ENCODE measurements at places on chromosomes 12 and 14.

DNA sequence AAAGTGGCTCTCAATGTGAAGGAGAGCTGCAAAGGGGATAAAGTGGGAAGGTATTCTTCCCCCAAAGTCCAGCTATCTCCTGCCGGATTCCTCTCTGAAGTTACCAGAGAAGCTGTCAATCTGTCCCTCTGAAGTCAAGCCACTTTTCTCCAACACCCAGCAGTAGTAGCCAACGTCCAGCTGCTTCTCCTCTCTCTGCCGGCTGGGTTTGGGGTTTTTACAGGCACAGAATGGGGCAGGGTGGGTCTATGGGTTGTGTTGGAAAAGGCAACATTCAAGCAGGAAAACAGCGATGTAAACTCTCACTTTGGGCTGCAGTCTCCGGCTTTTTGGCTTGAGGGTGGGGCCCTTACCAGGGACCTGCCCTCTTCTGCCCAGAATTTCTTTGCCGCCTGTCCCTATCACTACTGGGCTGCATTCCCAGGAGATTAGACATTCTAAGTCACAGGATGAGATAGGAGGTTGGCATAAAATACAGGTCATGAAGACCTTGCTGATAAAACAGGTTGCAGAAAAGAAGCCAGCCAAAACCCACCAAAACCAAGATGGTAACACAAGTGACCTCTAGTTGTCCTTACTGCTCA, 16.3 kb downstream of the CAPZA3 start:
- DNase-seq: no peak

DNA sequence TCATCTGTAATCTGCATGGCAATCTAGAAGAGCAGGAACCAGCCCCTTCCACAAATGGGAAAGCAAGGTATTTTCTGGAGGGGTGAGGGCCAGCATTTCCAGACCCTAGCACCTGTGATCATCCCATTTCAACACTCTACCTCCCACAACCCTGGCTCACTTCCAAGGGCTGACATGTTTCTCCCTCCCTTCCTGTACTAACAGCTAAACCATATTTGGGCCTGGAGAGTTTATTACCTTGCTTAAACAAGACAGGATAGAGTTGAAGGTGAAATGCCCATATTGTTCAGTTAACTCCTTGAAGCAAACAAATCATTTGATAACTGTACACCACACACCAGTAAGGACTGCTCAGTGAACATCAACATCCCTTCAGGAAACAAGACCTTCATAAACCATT, 158.4 kb downstream of the PPM1H start:
- DNase-seq: no peak

- no peak for DNase-seq
Observed at GRCh38 chr12:108580531-108580930, 17.4 kb downstream of the TMEM119 start.

- DNase-seq: no peak
Observed at GRCh38 chr12:11769723-11770514, 120.4 kb downstream of the ETV6 start.

GRCh38 chr12:67042697-67043131, 226.4 kb upstream of the CAND1 start:
- no peak for DNase-seq

- no peak for DNase-seq
Observed at GRCh38 chr12:103494734-103495468, 867 bp downstream of the C12orf42 start.

DNA sequence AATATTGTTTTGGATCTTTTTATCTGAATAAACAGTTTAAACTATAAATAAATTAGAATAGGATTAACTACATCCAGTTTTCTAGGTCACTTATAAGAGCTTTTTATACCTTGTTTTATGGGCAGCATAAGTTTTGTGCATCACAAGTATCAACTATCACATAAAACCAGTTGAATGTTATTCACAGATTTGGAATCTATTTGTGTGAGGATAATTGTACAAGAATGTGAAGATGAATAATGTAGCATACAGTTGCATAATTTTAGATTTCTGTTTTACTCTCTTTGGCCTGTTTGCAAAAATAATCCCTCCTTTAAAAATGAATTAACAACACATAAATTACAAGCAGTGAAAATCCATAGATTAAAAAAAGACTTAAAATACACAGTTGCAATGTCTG, 88.8 kb downstream of the SCFD1 start:
- DNase-seq: no peak

- DNase-seq: no peak
Observed at GRCh38 chr12:127300753-127301152, 966.2 kb upstream of the TMEM132C start.

GRCh38 chr14:105182296-105183020, 1.3 kb upstream of the NUDT14 start:
- DNase-seq: no peak

- DNase-seq: no peak
Observed at GRCh38 chr12:11795192-11795912, 145.9 kb downstream of the ETV6 start.

DNA sequence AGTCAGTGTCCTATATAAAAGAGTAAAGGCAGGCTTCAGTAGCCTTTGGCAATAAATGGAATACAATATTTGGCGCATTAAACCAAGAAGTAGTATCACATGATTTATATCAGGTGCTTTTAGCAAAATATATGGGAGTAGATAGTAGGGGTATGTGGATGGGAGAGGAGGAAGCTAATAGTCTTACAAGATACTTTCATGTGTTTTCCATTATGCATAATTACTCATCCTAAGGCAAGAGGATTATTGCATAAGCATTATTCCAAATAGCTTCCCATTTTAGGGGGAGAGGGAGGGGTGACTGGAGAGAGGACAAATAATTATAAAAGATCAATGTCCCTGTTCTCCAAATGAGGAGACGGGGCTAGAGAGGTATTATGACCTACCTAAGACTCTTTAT, 104.3 kb downstream of the DUSP6 start:
- no peak for DNase-seq

GRCh38 chr12:15770021-15770420, 19.2 kb downstream of the EPS8 start:
- DNase-seq: no peak

DNA sequence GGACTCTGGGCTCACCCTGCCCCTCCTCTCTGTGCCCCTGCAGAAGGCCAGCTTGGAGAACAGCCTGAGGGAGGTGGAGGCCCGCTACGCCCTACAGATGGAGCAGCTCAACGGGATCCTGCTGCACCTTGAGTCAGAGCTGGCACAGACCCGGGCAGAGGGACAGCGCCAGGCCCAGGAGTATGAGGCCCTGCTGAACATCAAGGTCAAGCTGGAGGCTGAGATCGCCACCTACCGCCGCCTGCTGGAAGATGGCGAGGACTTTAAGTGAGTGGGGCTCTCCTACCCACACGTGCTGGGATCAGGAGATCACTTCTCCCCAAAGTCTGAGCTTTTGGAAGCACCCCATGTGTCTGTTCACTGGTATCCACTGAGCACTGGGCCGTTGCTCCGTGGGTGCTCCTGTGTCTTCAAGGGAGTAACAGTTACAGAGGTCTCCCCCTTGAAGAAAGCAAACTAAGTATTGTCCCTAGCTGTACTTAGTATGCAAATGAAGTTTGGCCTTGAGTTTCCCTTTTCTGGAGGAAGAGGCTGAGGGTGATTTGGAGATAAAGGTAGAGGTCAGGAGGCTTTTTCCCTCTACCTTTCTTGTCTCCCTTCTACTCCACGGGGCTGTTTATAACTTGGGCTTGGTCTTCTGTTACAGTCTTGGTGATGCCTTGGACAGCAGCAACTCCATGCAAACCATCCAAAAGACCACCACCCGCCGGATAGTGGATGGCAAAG, 3.3 kb downstream of the KRT18 start:
- no peak for DNase-seq

DNA sequence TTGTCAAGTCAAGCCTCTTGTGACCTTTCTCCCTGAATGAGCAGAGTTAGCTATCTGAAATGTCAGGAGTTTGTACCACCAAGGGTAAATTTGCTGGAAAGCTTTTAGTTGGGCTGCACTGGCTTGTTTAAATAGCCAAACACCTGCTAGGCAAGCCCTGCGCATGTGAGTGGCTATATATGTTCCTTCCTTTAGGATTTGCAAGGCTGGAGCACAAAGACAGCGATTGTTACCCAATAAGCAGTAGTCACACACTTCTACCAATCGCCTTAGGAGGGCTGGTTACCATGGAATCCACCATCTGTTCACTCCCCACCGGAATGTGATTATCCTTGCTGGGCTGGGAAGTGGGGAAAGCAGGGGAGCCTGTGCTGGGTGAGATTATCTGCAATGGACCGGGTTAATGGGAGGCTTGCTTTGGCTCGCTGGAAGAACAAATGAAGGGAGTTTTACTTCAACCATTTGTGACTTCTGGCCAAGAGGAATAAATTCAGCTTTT, 102.5 kb downstream of the FGD4 start:
- DNase-seq: no peak

GRCh38 chr12:32400114-32400672, 835 bp downstream of the FGD4 start:
- DNase-seq: no peak

DNA sequence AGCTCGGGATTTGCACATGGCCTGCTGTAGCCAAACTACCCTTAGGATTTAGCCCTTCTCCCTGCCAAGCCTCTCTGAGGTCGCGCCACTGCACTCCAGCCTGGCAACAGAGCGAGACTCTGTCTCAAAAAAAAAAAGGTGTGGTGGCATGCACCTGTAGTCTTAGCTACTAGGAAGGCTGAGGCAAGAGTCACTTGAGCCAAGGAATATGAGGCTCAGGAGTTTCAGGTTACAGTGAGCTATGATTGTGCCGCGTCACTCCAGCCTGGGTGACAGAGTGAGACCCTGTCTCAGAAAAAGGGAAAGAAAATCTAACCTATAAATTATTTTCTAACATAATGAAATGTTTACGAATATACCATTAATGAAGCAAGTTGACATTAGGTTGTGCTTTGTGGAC, 29.7 kb downstream of the ESRRB start:
- no peak for DNase-seq

DNA sequence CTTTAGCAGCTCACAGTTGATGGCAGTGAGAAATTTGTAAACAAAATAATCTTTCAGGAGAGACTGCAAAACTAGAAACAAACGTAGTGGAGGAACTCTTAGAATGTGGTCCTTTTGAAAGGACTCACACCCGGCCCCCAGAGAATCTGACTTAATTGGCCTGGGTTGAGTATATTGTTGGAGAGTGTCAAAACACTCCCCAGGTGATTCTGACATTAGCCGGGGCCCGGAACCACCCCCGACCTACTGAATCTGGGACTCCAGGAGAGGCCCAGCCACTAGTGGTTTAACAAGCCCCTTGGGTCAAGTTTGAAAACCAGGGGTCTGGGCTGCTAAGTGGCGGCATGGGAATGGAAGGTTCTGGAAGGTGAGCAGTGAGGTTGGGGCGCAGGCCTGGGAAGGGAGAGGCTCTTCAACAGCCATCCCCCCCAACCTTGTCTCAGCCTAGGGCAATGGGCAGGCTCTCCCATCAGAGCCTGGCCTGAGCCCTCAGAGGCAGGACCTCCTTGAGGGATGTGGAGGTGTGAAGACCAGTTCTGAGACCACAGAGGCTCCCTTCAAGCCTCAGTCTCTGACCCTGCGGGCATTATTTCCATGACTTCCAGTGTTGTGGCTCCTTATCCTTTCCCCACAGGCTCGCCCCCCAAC, 1.1 kb upstream of the ELK3 start:
- no peak for DNase-seq

DNA sequence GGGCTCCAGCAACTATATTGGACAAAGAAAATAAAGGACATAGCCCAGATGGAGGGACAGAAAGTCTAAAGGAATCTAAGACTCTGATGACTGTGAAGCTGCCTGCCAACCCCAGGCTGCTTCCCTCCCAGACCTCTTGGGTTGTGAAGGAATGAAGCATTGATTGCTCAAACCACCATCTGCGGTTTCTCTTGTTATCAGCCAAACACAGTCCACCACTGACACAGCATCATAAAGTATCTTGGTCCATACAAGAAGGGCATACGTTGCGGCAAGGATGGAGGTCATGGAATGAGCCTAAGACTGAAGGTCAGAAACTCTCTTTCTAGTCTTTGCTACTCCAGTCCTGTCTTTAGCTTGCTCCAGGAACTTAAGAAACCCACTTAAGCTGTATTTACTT, 58.5 kb upstream of the PLXNC1 start:
- DNase-seq: no peak

- peak; percentile 88 for DNase-seq
Observed at GRCh38 chr12:112418608-112419296, at the start of gene PTPN11. Gene PTPN11, plus strand, starts transcription at chr12:112418947. Its CDS starts 165 bp downstream, at chr12:112419112.

GRCh38 chr12:9940375-9940774, 8.2 kb upstream of the CLEC2A start:
- DNase-seq: no peak

- no peak for DNase-seq
Observed at GRCh38 chr12:128069359-128069997, 197.5 kb upstream of the TMEM132C start.

GRCh38 chr12:126055521-126055920, 990.3 kb downstream of the AACS start:
- DNase-seq: no peak

DNA sequence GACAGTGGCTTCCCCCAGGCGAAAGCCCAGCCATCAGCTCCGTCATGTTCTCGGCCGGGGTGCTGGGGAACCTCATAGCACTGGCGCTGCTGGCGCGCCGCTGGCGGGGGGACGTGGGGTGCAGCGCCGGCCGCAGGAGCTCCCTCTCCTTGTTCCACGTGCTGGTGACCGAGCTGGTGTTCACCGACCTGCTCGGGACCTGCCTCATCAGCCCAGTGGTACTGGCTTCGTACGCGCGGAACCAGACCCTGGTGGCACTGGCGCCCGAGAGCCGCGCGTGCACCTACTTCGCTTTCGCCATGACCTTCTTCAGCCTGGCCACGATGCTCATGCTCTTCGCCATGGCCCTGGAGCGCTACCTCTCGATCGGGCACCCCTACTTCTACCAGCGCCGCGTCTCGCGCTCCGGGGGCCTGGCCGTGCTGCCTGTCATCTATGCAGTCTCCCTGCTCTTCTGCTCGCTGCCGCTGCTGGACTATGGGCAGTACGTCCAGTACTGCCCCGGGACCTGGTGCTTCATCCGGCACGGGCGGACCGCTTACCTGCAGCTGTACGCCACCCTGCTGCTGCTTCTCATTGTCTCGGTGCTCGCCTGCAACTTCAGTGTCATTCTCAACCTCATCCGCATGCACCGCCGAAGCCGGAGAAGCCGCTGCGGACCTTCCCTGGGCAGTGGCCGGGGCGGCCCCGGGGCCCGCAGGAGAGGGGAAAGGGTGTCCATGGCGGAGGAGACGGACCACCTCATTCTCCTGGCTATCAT, 663 bp downstream of the PTGER2 start:
- peak; percentile 20 for DNase-seq

DNA sequence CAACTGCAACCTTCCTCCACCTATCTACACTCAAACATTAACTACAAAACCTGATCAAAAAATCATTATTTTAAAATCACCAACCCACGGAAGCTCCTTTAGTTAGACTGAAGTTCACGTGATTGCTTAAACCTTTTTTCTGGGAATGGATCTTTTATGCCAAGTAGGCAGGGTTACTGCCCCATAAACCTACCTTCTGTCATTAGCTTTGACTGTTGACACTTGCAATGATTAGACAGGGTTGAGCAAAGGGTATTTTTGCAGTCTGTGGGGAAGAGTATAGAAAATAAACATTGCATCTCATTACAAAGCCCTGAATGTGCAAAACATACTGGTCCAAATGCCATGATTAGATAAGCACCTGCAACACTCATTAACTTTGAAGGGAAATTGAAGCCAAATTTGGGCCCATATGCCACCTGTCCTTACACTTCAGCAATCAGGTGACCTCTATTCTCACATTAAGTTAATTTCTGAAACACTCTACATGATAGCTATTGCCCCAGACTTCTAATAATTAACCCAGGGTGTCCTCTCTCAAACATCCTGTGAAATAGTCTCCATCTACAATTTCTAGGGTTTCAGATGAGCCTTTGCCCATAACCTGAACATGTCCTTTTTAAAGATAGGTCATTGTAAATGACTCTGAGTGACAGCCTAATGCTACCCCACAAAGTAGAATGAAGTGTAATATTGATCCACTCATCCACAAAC, 156.0 kb upstream of the PLEKHG7 start:
- no peak for DNase-seq

Measured in activated CD4-positive, alpha-beta T cell treated with anti-CD3 and anti-CD28 coated beads, Interleukin-2, amount 50 U/mL, for 4 hours (primary cell).